Ascending aorta (tissue), 2 donors: ENCODE measurements at places on chromosomes 6 and 20.
A peak's percentile ranks its signal among the peaks of the same experiment; 100 is the strongest.

GRCh38 chr6:33631971-33632557, 10.9 kb downstream of the ITPR3 start:
- DNase-seq = no peak

DNA sequence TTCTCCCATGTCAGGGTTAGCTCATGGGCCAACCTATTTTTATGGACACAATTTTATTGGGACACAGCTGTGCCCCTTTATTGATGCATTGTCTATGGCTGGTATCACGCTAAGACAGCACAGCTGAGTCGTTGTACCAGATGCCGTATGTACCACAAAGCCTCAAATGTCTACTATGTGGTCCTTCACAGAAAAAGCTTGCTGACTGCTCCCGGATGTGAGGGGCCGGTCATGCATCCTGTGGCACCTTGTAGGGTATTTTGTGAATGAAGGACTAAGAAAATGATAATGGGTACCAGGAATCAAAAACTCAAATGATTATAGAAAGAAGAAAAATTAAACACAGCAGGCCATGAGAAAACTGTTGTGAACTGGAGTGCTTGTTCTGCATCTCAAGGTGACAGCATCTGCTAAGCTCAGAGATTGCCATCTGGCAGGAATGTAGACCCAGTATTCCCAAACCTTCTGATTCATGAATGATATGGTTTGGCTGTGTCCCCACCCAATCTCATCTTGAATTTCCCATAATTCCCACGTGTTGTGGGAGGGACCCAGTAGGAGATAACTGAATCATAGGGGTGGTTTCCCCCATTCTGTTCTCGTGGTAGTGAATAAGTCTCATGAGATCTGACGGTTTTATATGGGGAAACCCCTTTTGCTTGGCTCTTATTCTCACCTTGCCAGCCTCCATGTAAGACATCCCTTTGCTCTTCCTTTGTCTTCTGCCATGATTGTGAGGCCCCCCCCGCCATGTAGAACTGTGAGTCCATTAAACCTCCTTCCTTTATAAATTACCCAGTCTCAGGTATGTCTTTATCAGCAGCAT, 248.5 kb downstream of the TSHZ2 start:
- no peak for DNase-seq

DNA sequence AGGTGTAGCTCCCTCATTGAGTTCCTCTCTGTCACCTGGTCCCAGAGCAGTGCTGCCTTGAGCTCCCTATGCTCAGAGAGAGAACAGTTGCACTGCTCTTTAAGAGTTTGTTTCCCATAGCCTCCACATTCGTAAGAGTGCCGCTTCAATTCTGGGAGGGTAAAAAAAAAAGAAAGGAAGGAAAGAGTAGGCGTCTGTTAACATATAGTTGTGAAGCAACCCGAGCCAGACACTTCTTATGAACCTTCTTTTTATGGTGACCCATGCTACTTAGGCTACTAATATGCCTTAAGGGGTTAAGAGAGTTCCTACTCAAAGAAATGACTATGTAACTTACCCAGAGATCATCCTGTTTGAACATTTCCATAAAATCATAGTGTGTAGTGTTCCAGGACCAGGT, 4.3 kb upstream of the ARG1 start:
- DNase-seq = no peak

DNA sequence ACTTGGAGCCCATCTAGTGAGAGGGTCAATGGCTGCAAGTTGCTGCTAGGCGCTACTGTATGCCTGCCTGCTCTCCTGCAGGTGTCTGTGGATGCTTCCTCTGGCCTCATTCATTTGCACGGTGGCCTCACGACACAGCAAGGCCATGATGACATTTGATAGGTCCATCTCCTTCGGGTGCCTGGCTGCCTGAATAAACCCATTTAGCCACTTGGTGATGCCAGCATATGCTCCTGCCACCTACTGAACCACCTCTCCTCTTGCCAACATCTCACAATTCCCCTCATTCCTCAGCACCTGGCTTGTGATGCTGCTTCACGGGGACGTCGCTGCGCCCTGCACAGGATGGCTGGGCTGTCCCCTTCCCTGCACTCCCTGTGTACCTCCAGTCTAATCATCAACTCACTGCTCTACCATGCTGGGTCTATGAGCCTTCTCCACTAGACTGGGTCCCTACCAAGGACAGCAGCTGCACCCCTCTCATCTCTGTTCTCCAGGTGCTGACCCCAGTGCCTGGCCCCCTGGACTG, 51.1 kb downstream of the AGPAT4 start:
- DNase-seq = no peak

- DNase-seq = no peak
These were observed 58.8 kb upstream of the BTN3A2 start for GRCh38 chr6:26306232-26306631.

GRCh38 chr6:2264932-2265331, 19.5 kb upstream of the GMDS start:
- no peak for DNase-seq

DNA sequence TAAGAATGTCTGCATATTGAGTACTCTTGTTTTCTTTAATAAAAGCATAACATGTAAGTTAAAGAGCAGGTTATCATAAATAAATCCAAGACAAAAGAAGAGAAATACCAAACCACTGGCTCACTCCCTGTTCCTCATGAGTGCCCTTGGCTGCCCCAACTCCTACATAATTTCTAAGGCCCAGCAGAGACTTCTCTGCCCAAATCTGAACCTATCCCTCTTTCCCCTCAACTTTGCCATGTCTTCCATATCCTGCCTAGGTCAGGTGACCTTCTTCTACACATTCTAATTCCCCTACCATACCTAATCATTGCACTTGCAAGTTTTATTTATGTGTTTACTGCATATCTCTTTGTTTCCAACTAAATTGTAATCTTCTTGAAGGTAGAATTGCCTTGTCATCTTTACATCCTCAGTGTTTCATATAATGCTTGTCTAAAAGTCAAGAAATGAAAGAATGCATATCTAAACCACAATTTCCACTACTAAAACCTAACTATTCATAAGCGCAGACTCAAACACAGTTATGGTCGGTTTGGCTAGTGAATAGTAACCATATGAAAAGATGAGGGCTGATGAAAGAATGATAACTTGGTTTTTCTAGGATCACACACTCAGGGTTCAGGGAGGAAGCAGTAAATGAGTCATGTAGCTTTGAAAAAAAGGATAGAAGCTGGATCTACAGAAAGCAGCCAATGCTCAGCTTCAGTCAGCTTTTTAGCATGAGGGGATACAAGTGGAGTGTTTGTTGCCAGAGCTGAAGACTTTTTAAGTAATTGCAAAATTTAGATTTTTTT, 53.3 kb upstream of the EYA4 start:
- DNase-seq = no peak

DNA sequence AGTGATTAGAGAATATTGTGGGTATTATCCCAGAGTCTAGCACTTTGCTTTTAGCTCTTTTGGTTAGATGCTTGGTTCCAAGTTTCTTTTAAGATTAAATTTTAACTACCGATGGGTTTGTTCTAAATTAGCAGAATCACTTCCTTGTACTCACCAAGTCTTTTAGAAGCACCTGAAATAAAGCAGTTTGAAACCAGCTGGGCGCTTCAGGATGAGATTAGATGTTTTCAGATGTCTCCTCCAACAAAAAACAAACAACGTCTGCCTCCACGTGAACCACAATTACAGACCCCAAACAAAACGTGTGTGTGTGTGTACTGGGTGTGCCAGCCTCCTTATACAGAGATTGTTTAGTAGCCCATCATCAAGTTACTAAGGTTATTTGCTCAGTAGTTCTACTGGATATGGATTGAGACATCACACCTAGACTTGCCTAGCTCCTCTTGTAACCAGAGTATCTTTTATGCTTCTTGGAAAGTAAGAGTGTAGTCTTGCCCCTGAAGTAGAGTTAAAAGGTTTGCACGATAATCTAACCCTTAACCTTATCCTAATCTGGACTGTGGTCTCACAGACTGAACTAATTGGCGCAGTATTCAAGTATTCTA, 2.3 kb downstream of the DSTN start:
- no peak for DNase-seq

DNA sequence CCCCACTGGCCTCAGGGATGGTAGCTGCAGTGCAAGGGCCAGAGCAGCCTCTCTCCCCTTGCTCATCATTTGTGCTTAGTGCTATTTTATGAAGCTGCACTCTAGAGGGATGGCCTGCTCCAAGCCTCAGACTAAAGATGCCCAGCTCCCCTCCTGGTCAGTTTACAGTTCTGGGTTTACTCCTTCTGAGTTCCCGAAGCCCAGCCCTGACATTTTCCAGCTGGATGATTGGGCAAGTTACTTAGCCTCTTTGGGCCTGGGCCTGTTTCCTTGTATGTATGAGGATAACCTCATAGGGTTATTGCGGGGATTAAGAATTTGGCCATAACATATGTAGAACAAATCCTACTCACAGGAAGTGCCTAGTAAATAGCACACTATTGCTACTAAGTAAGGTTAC, 31.8 kb upstream of the EMILIN3 start:
- DNase-seq = no peak

DNA sequence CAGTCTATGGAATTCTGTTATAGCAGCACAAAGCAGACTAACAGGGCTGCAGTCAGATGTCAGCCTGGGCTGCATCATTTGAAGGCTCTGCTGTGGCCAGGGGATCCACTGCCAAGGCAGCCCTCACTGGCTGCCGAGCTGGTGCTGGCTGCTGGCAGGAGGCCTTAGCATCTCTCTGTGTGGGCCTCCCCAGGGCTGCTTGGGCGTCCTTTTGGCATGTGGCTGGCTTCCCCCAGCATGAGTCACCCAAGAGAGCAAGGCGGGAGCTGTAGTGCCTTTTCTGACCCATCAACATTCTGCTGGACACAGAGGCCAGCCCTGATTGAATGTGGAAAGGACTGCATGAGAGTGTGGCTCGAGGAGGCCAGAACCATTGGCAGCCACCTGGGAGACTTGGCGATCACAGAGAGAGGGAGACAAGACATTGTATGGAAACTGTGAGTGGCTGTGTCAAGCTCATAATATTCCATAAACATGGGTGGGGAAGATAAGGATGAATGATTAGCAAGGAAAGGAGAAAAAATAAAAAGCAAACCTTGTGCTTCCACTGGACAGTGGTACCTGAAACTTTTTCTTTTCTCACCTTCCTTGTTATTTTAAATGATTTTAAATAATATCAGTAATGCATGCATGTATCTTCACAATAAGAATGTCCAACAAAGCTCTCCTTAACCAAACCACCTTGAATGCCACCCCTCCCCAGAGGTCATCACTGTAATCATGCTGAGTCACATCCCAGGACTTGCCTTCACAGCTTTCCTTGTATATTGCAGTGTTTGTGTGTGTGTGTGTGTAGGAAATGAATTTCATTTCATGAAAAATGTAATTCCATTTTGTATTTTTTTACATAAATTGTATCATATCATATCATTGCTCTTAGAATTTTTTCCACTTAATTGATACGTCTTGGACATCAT, 55.0 kb upstream of the VSX1 start:
- peak; percentile 40 for DNase-seq

DNA sequence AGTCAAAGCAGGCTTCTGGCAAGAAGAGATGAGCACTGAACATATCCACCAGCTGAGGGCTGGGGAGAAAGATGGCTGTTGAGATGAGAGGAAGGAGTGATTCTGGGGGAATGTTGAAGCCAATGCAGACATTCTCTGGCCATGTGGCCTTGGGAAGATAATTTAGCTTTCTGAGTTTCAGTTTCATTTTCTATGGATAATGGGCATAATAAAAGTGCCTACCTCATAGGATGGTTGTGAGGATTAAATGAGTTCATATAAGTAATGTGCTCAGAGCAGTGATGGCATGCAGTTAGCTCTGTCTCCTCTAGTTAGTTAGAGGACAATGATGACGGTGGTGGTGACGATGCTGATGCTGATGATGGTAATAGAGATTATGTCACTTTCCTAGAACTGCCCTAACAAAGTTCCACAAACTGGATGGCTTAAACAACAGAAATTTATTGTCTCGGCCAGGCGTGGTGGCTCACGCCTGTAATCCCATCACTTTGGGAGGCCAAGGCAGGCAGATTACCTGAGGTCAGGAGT, 18.5 kb upstream of the KCNK5 start:
- no peak for DNase-seq

DNA sequence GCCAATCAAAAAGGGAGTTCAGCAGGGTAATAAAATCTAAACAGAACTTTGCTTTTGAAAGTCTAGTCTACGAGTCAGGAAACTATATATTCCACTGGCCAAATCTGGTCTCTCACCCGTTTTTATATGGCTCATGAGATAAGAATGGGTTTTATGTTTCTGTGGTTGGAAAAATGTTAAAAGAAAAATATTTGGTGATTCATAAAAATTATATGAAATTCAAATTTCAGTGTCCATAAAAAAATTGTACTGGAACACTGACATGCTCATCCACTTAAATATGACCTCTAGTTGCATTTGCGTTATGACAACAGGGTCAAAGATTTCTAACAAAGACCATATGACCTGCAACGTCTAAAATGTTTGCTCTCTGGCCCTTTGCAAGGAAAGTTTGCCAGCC, 22.3 kb upstream of the LAMP5 start:
- DNase-seq = no peak

DNA sequence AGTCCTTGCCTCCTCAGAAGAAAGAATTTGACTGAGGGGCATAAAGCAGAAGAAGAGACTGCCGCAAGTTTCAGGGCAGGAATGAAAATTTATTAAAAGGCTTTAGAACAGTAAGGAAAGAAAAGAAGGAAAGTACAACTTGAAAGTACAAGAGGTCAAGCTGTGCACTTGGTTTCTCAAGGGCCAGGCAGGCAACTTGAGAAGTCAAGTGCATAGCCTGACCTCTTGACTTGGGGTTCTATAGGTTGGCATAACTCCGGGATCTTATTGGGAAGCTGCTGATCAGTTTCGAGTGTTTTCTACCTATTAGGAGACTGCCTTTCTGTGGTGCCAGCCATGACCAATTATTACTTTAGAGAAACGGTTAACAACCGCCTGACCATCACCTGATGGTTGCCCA, 237.0 kb upstream of the RGS17 start:
- no peak for DNase-seq

GRCh38 chr20:47370214-47370613, 13.7 kb upstream of the ZMYND8 start:
- no peak for DNase-seq

- DNase-seq = no peak
These were observed 47.7 kb downstream of the COL12A1 start for GRCh38 chr6:75158176-75158575.

GRCh38 chr6:74610352-74610751, 595.5 kb downstream of the COL12A1 start:
- DNase-seq = no peak

- no peak for DNase-seq
These were observed 108.7 kb upstream of the MAP3K4 start for GRCh38 chr6:160882791-160883279.

- DNase-seq = no peak
These were observed 70.7 kb upstream of the POPDC3 start for GRCh38 chr6:105250533-105250932.

GRCh38 chr20:33532753-33533459, 43.0 kb downstream of the CBFA2T2 start:
- DNase-seq = no peak

GRCh38 chr6:122381494-122382265, 17.8 kb upstream of the HSF2 start:
- DNase-seq = no peak

- DNase-seq = no peak
These were observed 54.7 kb upstream of the ZMYND8 start for GRCh38 chr20:47411161-47411560.

GRCh38 chr20:17835240-17835933, 133.2 kb downstream of the SNX5 start:
- DNase-seq = peak; percentile 92
